ENCODE measurements at places on chromosomes 7 and 10. TPM values are rescaled to one million over a fixed set of nuclear protein-coding genes. Genes with fewer than 3 reads are reported as not detected.

The EBLN1 gene
- total RNA-seq = not detected

The PILRA gene
- 8.3 TPM for total RNA-seq

GRCh38 chr10:79146611-79147130 is 77.9 kb downstream of the ZMIZ1 start:
- DNase-seq = no peak
- H3K27ac ChIP-seq = peak overlapping the region; percentile 88
- peaks cover 97% of the 10 kb centered on the region for H3K4me1 ChIP-seq

The CYP3A5 gene
- total RNA-seq = 80.3 TPM

GRCh38 chr7:38185395-38186307 is 7.6 kb downstream of the STARD3NL start:
- H3K4me3 ChIP-seq = no peak overlapping the region
- H3K27ac ChIP-seq = no peak overlapping the region
- no peak for DNase-seq

Data from vagina (tissue), 2 donors.